ENCODE measurements at places on chromosomes 5 and 9.
A peak's percentile ranks its signal among the peaks of the same experiment; 100 is the strongest.

DNA sequence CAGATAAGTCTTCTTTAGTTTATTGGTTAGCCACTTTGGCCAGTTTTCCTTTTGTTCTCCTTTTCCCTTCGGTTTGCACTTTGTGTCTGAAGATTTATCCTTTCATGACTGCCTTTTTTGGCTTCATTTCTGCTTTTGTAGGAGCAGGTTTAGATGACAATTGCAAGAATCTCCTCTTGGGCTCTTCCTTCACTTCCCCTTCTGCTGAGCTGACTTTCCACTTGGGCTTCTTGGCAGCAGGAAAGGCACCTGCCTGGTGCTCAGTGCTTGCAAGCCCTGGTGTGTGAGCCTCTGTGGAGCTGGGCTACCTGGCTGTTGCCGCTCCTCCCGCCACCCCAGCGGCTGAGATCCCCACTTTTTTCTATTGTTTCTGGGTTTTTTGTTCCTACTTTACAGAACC lies 7.3 kb downstream of the CCDC112 start:
- DNase-seq: no peak

DNA sequence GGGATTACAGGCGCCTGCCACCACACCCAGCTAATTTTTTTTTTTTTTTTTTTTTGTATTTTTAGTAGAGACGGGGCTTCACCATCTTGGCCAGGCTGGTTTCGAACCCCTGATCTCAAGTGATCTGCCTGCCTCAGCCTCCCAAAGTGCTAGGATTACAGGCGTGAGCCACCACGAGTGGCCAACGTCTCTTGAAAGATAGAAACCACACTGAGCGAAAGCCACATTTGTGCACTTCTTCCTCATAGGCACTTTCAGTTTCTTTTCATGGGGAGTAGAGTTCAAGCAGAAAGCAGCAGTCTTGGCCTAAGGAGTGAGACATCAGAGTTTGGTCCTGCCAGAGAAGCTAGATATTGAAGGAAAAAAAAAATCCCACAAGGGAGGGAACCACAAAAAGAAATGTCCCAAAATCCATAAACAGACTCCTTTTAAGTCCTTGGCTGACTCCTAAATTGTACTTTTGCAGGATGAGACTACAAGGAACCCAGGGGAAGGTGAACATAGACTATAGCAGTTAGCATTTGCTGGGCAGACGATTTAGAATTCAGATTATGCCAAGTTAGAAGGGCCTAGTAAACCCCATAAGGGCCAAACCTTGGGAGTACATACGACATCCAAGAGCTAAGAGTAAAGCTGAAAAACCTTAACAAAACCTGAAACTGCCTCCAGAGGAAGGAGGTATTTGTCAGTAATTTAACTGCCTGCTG lies 43.9 kb upstream of the GLIPR2 start:
- DNase-seq: peak; percentile 18

GRCh38 chr5:175717837-175718236 lies 60.0 kb downstream of the HRH2 start:
- no peak for DNase-seq

DNA sequence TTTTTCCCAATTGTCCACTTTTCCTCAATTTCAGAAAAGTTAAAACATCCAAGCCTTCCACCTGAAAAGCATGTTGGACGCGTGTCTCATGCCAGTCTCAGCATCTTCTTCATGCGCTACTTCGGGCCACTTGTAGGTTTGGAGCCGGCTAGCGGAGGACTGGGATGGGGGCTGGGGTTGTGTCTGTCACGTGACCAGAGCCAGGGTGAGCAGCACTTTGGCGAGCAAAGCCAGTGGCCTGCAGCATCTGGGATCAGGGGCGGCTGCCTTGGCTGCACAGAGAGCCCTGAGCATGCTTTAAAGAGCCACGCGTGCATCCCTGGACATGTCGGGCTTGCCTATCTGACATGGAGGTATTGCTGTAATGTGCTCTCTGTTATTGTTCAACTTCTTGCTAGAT lies 41.2 kb downstream of the SLC6A3 start:
- DNase-seq: no peak

DNA sequence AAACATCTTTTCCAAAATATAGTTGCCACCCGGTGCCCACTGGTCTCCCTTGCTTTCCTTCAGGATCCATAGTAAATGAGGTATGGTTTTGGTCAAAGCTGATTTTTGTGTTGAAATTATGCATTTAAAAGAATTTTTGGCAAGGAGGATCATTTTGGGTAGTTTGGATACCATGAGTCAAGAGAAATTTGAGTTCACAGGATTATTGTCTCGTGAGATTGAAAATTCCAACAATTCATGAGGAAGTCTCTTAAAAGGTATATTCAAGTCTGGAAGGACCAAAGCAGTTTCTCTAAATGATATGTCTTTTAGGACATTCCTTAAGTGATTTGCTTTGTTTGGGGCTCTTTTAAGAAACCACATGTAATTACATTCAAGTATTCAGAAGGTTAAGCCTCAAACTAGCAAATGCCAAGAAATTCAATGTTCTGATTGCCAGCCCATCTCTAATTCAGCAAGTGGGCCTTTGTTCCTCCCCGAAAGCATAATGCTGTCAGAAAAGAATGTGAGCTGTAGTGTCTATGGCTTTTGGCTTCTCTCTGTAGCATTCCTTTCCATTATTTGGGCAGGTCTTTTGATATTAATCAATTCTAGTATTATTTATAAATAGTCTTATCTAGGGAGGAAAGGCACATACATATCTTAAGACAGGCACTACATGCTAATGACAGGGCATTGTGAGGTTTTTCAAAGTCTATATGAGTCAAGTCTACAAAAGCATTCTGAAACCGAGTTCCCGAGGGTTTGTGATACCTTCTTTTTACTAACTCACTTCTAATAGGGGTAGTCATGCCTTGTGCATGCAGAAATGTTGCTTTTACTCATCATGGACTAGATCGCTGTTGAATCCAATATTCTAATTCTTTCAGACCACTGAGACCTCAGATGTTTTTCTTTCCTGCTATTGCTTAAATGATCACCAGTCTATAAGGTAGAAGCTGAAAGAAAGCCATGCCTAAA lies 453.9 kb downstream of the ENC1 start:
- DNase-seq: no peak

DNA sequence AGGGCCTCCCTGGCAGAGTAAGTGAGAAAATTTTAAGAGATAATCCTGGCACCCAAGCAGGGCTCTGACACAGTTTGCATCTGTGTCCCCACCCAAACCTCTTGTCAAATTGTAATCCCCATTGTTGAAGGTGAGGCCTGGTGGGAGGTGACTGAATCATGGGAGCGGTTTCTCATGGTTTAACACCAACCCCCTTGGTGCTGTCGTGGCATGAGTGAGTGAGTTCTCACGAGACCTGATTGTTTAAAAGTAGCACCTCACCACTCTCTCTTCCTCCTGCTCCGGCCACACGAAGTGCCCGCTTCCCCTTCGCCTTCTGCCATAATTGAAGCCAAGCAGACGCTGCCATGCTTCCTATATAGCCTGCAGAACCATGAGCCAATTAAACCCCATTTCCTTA lies 80.1 kb downstream of the FBXW11 start:
- DNase-seq: no peak

GRCh38 chr5:82480331-82480730 lies 202.2 kb upstream of the RPS23 start:
- no peak for DNase-seq

DNA sequence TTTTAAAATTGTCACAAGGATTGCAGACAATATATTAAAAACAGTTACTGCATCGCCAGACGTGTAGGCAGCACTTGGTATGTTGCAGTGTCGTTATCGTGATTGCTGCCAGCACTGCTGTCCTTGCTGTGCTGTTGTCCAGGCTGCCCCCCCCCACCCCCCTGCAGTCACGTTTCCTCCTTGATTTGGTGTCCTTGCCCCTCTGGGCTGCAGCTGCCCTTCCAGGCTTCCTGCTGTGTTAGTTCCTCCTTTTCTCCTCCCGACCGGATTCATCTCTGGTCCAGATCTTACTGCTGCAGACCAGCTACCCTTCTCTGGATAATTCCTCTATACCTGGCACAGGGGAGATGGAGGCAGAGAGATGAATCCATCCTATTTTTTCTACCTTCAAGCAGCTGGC lies 298.9 kb downstream of the TRIM32 start:
- no peak for DNase-seq

- no peak for DNase-seq
Measured at GRCh38 chr5:54804521-54804920, 180.9 kb downstream of the ESM1 start.

DNA sequence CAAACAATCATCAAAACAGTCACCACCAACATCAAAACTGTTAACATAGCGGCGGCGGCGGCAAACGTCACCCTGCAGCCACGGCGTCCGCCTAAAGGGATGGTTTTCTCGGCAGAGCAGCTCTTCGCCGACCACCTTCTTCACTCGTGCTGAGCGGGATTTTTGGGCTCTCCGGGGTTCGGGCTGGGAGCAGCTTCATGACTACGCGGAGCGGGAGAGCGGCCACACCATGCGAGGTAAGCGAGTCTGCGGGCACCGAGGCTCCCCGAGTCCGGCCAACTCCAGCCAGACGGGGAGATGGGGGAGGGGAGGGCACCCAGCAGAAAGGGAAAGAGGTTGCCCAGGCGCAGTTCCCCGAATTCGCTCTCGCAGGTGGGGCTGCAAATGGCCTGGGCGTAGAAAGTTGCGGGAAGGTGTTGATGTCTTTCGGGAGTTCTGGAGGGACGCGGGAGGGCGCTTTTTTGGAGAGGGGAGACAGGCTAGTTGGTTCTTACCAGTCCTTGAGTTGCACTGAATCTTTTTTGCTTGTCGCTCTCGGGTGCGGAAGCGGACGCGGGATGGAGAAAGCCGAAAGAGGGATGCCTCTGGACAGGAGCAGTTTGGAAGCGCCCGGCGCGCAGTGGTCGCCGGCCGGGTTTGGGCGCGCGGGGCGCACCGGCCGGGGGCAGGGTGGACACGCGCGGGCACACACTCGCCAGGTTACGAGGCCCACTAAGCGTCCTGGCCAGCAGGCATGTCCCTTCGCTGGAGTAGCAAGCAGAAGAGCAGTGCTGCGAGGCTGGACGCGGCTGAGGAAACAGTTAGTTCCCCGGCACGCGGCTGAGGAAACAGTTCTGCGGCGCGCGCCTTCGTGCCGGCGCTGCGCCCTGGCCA lies 849 bp downstream of the RORB start:
- DNase-seq: peak; percentile 11

DNA sequence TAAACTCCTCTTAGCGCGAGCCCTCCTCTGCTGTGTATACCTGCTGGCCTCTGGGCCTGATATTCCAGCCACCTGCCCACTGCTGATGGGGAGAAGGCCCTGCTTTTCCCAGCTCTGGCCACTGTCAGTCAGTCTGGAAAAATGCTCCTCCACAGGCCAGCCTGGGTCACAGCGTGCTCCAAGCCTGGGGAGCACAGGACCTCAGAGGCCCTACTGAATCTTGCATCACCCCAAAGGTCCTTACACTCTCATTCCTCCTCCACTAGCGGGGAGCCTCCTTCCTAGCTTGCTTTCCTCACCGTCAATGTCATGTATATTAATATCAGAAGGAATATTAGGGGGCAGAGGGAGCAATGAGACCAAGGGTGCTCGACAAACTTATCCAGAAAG lies 73.7 kb downstream of the SHB start:
- DNase-seq: no peak

GRCh38 chr5:111984044-111984443 lies 227.1 kb upstream of the NREP start:
- DNase-seq: peak; percentile 79

GRCh38 chr9:14307989-14308852 lies 5.7 kb downstream of the NFIB start:
- DNase-seq: peak; percentile 31

GRCh38 chr5:107395632-107396350 lies 274.9 kb downstream of the EFNA5 start:
- peak; percentile 63 for DNase-seq

- peak; percentile 30 for DNase-seq
Measured at GRCh38 chr9:79028101-79028500, 543.7 kb upstream of the TLE4 start.

DNA sequence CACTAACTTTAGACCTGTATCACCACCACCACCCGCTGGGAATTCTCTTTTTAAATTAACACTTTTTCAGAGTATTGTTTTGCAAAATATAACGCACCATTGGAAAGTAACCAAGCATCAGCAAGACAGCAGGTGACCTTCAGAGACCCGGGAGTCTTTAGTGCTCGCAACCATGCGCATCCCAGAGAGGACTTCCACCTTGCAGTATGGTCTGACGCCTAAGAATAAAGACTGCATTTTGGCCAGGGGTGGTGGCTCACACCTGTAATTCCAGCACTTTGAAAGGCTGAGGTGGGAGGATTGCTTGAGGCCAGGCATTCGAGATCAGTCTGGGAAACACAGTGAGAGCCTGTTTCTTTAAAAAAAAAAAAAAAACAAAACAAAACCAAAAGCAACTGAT lies 113.8 kb downstream of the MED27 start:
- DNase-seq: no peak
